ENCODE measurements at places on chromosomes 1 and 21.

DNA sequence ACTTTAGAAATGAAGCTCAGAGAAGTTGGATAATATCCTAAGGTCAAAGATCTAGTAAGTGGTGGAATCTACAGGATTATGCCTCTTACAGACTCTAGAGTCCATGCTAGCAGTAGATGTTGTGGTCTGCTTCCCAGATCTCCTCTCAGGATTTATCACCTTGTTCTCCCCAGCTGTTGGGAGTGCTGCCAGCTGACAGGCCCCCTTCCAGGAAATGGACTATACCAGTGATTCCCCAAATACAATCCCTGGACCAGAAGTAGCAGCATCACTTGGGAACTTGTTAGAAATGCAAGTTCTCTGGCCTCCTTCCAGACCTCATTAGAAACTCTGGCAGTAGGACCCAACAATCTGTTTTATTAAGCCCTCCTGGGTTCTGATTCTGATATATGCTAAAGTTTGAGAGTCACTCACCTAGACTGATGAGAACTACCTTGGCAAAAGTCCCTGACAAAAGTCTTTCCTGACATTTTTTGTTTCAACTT is 24.5 kb upstream of the NTNG1 start:
- no peak for DNase-seq

DNA sequence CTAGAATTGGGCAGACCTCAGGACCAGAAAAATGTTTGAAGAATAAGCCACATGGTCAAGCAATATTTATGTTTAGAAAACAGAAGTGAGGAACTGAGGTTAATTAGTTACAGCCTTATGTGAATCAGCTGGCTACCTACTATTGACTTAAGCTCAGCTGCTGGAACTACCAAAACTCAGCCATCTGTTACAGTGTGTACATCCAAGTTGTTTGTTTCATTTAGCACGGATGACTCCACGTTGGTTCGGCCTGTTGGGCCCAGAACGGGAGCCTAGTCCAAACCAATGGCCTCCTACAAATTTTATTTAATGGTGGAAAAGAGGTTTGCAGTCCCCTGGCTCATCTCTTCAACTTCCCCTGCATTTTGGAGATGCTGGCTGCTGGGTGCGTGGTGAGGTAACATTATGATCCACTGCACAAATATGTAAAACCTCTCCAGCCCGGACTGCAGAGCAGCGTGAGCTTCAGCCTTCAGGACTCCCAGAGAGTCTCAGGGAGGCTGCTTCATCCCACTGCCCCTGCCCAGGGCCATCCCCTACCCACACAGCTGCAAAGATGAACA is 143.4 kb downstream of the ZZZ3 start:
- DNase-seq, result no peak

- DNase-seq, result peak; percentile 89
These were observed 82.6 kb upstream of the GPR52 start for GRCh38 chr1:174364996-174365736.

GRCh38 chr1:37423810-37424209 is 50.6 kb upstream of the ZC3H12A start:
- DNase-seq, result no peak

DNA sequence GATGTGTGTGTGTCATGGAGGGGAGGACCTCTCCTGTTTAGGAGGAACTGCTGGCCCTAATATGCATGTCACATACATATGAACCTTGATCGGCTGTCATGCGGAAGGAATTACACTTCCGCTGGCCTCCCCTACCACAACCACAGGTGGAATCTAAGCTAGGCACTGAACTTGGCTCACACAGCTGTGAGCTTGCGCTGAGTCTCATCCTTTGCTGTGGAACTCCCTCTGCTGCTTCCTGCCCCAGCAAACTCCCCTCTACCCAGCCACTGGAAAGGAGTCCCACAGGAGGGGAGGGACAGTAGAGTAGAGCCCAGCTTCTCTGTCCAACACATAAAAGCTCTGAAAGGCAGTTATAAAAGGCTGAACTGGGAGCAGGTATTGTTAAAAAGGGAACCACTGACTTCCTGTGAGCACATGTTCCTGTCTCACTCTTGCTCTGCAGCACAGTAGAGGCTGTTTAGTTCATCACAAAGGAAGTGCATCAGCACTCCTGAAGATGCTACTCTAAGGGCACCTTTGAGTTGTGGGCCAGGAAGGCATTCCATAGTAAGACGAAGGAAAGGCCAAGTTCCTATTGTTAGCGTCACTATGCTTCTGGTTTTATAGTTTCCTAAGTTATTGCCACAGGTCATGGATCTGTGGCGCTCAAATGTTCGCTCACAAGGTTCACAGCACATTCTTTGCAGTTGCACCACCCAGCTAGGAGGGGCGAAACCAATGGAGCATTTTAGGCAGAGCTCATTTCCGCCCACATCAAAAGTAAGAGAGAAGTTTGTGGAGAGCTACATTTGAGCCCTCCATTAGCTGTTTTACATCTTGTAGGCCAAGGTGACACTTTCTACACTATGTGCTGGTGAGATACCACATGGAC is 17.7 kb upstream of the PTPRC start:
- DNase-seq, result no peak

DNA sequence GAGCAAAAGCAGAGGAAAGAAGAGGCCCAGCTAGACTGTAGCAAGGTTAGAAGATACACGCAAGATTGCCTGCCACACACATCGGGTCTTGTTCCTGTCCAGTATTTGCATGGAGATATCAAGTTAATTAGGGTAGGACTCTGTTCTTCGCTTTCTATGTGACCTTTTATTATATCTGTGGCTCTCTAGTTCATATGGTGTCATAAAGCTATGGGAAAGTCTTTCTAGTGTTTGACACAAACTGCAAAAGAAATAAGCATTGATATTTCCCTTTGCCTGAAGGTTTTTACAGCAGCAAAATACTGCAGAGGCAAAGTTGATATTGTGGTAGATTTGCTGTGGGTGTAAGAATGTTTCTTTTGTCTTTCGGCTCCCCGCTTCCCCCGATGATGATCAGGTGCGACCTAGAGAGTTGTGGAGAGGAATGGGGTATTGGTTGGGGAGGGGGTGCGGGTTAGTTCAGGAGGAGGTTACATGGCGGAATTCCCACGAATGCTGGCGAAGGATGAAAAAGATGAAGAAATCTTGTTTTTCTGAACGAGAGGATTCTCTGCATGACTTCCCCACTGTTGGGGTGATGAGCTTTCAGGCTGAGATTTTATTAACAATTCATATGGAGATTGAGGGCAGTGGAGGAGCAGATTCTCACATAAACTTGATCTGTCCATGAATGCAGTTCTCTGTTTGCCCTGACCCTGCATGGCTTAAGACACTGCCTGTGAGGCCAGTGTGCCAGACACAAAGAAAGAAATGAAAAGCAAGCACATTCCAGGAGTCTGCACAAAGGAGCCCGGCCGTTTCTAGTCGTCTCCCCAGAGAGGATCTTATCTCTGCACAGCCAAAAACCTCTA is 550.2 kb downstream of the USP25 start:
- DNase-seq, result peak; percentile 87

- DNase-seq, result no peak
These were observed 49.6 kb downstream of the HLX start for GRCh38 chr1:220928725-220929300.

DNA sequence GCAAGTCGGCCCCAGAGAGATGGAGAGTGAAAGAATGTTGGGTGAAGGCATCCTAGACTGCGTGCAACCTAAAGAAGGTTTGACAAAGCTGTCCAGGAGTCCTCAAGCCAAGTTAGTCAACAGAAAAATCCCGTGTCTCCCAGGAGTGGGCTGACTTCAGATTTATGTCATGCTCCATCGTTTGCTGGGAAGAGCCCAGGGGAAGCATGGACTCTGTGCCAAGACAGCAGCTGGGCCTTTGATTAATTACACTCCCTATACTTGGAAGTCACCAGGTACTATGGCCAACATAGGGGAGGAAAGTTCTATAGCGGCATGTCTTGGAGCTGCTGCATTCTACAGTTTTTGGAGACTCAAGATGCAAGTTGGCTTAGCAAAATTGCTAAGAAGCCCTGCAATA is 247.4 kb downstream of the KAZN start:
- no peak for DNase-seq

DNA sequence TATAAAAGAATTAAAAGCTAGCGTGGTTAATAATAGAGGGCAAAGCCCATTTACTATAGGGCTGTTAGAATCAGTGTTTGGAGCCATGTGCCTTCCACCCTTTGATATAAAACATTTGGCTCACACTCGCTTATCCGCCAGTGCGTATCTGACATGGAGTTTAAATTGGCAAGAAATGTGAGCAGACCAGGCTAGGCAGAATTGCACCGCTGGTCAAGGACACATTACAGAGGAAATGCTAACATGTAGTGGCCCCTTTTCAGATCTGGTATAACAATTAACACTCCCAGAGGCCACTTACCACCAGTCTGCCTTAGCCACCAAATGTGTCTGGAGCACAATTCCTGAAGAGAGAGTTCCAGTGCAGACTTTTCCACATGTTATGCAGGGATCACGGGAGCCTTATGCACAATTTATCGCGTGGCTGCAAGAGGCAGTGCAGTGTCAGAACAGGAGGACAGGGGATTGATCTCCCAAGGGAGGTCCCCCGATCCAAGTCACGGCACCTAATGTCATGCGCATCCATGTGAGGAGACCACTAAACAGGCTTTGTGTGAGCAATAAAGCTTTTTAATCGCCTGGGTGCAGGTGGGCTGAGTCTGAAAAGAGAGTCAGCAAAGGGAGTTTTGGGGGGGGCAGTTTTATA is 14.0 kb downstream of the GSTM3 start:
- DNase-seq, result no peak

GRCh38 chr1:96079581-96079980 is 642.0 kb upstream of the PTBP2 start:
- no peak for DNase-seq

DNA sequence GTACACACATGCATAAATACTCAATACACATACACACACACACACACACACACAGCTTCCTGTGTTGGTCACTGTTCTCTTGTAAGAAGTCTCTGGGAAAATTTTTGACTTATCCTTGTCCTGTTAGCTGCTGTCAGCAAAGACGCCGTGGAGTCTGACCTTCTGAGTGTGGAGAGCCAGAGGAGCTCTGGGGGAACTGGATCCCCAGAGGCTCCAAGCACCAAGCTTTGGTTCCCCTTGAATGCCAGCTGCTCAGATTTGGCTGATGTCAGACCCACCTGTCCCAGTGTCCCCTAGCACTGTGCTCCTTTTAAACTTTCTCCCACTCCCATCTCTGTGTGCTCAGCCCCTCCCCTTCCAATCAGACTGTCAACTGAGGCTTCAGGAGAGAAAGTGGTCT is 319.1 kb downstream of the CAMTA1 start:
- no peak for DNase-seq

- no peak for DNase-seq
These were observed 78.4 kb upstream of the DIRAS3 start for GRCh38 chr1:68128820-68129219.

GRCh38 chr1:32273391-32274208 is 18.3 kb upstream of the HDAC1 start:
- no peak for DNase-seq

DNA sequence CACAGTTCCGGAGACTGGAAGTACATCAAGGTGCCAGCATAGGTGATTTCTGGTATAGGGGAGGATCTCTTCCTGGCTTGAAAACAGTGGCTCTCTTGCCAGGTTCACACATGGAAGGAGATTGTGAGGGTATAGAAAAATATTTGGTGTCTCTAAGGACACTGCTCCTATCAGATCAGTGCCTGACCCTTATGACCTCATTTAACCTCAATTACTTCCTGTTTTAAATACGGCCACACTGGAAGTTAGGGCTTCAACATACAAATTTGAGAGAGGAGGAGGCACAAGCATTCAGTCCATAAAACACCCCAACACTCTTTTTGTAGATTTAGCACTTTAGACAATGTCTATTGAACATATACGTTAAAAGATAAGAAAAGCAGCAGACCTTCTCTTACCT is 37.0 kb downstream of the COL6A1 start:
- DNase-seq, result no peak

DNA sequence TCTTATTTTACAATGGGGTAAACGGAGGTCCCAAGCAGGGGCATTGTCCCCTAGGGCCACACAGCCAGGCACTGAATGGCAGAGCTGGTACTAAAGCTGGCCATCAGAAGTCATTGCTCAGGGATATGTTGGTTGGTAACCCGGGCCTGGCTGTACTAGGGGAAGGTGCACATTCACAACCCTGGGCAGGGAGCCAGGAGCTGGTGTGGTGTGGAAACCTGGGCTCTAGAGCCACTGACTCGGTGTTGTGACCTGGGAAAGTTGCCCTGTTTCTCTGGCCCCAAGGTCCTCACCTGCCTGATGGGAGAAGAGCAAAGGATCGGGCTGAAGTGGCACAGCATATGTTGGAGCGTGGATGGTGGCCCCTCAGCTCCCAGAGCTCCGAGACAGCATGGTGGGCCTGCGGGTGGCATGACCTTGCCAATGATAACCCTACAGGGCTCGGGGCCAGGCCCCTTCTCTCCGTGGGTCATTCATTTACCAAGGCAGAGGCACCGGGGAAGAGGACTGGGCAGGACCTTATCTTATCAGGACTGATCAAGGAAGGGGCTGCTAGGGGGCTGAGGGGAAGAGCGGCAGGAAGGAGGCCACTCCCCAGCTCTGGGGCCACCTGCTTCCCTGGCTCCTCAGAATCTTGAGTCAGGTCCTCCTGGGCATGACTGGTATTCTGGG is 274.1 kb downstream of the TRABD2B start:
- DNase-seq, result no peak

DNA sequence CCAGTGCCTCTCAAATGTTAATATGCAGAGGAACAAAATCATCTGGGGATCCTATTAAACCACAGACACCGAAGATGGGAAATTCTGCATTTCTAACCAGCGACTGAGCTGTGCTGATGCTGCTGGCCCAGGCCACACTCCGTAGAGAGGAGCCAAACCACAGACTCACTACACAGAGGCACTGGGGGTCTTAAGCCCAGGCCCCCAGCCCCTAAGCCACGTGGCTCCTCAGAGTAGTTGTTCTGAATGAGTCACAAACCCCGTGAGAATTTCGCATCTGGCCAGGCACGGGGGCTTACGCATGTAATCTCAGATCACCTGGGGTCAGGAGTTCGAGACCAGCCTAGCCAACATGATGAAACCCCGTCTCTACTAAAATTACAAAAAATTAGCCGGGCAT is 2.8 kb upstream of the CELA2A start:
- no peak for DNase-seq

DNA sequence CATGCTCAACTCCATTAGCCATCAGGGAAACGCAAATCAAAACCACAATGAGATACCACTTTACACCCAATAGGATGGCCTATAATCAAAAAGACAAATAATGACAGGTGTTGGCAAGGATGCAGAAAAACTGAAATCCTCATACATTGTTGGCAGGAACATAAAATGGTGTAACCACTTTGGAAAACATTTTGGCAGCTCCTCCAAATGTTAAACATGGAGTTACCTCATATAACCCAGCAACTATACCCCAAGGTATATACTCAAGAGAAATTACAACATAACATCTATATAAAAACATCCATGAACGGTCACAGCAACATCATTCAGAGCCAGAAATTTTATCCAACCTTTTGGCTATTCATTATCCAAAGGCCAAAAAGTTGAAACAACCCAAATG is 11.6 kb downstream of the EIF4G3 start:
- DNase-seq, result no peak

DNA sequence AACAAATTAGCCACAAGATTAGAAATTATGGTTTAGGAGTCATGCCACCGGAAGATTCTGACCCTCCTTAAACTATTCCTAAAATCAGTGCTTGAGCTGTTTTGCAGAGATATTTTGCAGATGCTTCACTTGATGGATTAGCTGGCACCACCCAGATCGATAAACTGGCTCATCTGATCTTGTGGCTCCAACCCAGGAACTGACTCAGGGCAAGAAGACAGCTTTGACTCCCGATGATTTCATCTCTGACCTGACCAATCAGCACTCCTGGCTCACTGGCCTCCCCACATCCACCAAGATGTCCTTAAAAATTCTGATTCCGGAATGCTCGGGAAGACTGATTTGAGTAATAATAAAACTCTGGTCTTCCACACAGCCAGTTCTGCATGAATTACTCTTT is 221.6 kb downstream of the RHOU start:
- no peak for DNase-seq
